ENCODE measurements at places on chromosomes 2 and 18. TPM values are rescaled to one million over a fixed set of nuclear protein-coding genes. Genes with fewer than 3 reads are reported as not detected.

The LTBP1 gene
- 54.7 TPM for polyA plus RNA-seq

The CERKL gene
- polyA plus RNA-seq = 10.7 TPM

- DNase-seq = no peak
Observed at GRCh38 chr2:43478412-43479086, 117.3 kb downstream of the THADA start.

DNA sequence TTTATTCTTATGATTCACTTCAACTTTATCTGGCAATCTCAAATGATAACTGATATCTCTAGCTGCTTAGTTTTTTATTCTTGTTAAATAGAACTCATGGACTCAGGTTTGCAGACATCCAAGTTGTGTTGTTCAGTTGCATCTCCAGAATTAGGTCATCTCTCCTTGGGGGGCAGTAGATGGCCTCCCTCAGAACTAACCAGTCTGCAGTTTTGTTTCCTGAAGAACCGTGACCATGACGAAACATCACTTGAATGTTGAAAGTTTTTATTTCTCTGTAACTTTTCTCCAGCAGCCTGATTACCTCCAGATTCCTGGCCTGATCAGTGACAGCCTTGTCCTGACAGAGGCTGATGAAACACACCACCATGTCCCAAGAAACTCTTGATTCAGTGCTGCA, 321.5 kb downstream of the GALNT13 start:
- no peak for DNase-seq

GRCh38 chr18:74351354-74351753, 35.7 kb downstream of the C18orf63 start:
- DNase-seq = no peak
